NCI-H2029 treated with DMSO at 0.1 percent for 48 hours (cell line): ENCODE measurements at places on chromosomes 12 and 14.

GRCh38 chr12:6280053-6280469 is 30.4 kb upstream of the PLEKHG6 start:
- DNase-seq = no peak

DNA sequence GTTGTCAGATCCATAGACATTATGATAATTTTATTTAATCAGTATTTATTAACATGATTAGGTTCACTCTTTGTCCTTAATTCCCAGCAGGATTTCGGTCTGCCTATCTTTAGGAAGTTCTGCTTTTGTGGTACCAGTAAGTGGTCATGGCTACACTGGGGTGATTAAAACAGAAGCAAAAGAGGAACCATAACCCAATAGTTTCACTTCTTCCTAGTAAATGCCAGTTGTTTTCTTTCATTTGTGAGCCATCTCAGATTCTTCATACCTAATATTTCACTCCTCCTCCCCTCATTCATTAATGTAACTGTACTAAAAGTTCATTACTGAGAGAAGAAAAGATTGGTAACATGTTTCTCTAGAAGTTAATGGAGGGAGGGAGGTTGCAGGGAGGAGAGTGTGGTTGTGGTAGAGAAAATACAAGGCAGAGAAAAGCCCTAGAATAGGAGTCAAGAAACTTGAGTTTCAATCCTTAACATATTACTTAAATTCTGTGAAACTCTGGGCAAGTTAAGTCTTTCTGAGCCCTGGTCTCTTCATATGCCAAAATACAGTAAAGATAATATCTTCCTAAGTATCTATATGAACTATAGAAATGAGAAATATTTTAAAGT is 101.2 kb downstream of the PEBP1 start:
- DNase-seq = no peak

- no peak for DNase-seq
Measured at GRCh38 chr12:7175493-7175892, 14.0 kb upstream of the PEX5 start.

GRCh38 chr12:29807129-29807528 is 23.4 kb upstream of the TMTC1 start:
- DNase-seq = no peak

DNA sequence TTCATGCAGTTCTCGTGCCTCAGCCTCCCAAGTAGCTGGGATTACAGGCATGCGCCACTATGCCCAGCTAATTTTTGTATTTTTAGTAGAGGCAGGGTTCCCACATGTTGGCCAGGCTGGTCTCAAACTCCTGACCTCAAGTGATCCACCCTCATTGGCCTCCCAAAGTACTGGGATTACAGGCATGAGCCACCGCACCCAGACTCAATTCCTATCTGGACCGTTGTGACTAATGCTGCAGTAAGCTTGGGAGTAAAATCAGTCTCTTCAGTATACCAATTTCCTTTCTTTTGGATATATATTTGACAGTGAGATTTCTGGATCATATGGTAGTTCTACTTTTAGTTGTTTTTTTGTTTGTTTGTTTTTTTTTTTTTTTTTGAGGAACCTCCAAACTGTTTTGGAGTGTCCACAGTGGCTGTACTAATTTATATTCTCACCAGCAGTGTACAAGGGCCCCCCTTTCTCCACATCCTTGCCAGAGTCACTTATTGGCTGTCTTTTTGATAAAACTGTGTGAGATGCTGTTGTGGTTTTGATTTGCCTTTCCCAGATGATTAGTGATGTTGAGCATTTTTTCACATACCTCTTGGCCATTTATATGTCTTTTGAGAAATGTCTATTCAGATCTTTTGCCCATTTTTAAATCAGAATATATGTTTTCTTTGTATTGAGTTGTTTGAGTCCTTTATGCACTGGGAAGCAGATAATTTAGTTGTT is 37.3 kb upstream of the EVL start:
- DNase-seq = no peak

DNA sequence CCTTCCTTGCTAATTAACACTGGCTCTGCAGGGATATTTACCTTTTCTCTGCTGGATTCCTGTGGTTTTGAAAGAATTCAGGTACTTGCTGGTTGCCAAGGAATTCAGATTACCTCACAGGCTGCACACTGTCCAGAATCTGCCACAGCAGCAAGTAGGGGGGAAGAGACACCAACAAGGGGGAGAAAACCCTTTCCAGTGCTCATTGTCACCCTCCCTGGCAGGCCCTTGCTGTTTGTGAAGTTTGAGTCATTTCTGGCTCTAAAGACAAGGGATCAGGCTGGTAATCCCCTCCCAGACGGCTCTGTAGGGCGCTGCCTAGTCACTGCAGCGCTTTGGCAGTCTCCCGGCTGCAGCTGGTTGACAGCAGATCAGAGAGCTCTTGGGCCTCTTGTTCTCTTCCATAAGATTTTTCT is 50.8 kb downstream of the TTLL5 start:
- DNase-seq = peak; percentile 30

DNA sequence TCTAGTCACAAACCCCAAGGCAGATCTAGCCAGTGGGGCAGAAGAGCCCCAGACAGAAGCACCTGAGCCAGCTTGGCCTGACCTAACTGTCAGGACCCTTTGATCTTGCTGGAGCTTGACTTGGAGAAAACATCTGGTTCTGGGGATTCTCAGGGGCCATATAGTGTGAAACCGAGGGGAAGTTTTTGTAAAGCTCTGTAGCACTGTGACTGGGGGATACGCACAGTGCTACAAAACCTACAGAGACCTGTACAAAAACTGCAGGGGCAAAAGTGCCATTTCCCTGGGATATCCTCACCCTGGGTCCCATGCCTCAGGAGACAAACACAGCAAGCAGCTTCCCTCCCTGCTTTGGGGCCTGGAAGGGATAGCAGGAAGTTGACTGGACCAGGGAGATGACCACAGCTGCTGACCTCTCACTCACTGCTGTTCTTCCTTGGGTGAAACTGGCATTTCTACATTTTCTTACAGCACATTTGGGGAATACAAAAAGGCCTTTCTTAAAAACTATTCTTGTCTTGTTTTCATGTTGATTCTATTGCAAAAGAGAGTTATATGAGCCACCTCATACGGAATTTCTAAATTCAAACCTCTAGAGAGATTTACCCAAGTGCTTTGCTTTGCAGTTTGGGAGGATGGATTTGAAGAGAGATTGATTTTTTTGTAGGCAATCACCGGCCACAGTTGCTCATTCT is 140.0 kb downstream of the DAD1 start:
- DNase-seq = no peak

DNA sequence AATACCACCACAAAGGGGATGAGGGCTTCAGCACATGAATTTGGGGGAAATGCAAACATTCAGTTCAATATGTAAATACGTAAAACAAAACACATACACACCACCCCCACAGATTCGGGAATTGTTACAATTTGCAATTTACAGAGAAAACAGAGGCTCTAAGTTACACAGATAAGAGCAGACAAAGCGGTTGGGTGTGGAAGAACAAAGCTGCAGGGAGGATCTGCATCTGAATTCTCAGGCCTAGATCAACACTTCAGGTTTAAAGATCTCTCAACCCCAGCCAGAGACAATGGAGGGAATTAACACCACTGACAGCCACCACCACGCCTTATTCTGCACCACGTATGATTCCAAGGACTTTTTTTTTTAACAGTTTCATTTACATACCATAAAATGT is 375.5 kb downstream of the BCL11B start:
- no peak for DNase-seq

DNA sequence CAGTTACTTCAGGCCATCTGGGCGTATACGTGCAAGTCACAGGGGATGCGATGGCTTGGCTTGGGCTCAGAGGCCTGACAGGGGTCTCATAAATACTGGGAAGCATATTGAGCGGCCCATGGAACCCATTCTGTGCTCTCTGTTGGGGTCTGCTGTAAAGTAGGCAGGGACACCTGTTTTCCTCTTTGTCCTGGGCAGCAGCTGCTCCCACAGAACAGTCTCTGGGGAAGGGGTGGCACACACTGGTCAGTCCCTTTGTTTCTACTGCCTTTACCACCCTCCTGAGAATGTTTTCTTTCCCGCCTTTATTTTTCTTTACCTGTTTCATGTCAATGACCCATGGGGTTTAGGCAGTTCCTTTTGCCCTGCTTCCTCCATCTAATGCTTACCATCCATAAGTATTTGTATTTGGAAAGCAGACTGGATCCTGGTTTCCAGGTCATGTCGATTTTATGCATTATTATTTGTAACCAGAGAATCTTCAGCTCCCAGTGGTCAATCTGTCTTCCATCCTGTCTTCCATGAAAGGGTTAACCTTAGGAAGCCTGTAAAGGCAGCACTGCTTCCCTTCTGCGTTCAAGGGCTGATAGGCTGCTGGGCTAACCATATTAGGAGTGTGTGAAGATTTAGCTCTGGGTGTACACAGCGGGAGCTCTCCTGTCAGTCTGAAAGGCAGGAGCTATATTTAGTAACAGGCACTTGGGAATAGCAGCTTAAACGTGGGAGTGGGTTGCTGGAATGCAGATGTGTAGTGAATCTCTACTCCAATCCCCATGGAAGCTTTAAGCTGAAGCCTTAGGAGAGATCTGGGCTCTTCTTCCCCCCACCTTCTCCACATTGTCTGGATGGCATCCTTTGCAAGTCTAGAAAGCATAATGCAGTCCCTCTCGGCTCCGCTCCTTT is 124.0 kb downstream of the DYRK2 start:
- no peak for DNase-seq

- DNase-seq = no peak
Measured at GRCh38 chr12:124543590-124544310, 23.7 kb downstream of the NCOR2 start.

- no peak for DNase-seq
Measured at GRCh38 chr12:19168644-19169043, 39.1 kb downstream of the PLEKHA5 start.

GRCh38 chr12:127414636-127415035 is 852.3 kb upstream of the TMEM132C start:
- no peak for DNase-seq
